Activated naive CD4-positive, alpha-beta T cell treated with anti-CD3 and anti-CD28 coated beads, Interleukin-2, amount 50 U/mL, for 72 hours (primary cell): ENCODE measurements at places on chromosomes 3 and 15. TPM values are rescaled to one million over a fixed set of nuclear protein-coding genes. Genes with fewer than 3 reads are reported as not detected.

DNA sequence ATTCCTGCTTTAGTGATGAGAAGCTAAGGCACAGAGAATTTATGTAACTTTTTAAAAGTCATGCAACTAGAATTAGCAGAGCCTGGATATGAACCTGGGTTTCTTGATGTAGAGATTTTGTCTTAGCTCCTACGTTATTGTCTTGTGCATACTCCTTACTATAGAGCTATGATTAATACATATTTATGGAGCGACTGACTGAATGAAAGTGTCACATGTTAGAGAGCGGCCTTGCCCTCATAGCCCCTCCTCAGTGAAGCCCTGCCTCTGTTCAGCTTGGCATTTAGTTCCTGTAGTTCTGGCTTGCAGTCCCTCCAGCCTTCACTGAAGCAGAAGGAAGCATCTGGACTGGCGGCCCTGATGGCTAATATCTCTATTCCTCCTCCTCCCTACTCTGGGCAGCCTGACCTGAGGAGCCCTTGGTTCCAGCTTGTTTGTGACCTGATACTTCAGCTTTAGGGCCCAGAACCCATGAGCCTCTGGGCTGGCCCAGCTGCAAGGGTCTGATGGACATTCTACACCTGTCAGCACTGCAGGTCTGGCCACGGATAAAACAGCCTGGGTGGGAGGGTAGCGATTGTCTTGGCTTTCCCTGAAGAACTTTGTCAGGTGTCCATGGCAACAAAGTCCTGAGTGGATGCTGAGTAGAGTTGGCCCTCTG, 13.4 kb upstream of the AGBL1 start:
- no peak for DNase-seq

The PIK3CB gene
- total RNA-seq: 21.7 TPM

The CYP1A2 gene
- not detected for total RNA-seq

- DNase-seq: no peak
Observed at GRCh38 chr15:64216730-64217428, 54.1 kb upstream of the PPIB start.

- DNase-seq: no peak
Observed at GRCh38 chr3:71919572-71919971, 134.6 kb upstream of the PROK2 start.

The NUTM1 gene
- total RNA-seq: not detected

- no peak for DNase-seq
Observed at GRCh38 chr3:51568036-51568435, 29.5 kb downstream of the RAD54L2 start.

GRCh38 chr3:37745921-37746320, 115.8 kb upstream of the CTDSPL start:
- no peak for DNase-seq

GRCh38 chr15:95663156-95664100, 667.1 kb upstream of the NR2F2 start:
- no peak for DNase-seq

The FBXO40 gene
- not detected for total RNA-seq

DNA sequence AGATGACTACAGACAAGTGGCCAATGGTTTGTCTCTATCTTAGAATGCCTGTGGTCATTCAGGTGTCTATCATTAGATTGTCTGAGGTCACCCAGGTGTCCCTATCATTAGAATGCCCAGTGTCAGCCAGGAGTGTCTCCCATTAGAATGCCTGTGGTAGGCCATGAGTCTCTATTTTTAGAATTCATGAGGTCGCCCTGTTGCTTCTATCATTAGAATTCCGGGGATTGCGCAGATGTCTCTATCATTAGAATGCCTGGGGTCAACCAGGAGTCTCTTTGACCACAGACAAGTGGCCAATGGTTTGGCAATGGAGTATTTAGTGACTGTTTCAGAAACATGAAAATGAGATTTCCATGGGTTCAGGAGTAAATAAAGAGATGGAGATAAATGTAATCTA, 7.6 kb downstream of the RTP2 start:
- DNase-seq: no peak

The ZNF592 gene
- total RNA-seq: 22.7 TPM

The C3orf20 gene
- total RNA-seq: 0.56 TPM

DNA sequence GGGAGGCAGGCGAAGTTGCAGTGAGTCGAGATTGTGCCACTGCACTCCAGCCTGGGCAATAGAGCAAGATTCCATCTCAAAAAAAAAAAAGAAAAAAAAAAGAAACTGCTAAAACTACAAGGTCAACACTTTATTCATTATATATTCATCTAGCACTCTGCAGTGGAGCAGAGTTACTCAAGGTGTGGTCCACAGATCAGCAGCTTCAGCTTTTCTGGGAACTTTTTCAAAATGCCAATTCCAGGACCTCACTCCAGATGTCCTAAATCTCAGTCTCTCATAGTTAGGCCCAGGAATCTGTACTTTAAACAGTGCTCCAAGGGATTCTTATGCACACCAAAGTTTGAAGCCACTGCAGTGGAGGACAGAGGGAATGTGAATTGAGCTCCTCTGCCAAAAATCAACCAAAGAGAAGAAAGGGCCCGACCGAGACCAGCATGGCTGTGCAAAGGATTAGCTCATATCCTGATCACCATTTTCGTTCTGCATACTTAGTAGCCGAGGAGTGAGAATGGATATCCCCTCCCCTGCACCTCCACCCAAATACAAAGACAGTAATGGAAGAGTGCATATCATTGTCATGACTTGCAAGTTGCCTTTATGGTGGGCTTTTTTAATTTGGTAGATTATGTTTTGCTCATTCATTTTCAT, 201.9 kb downstream of the MEX3B start:
- DNase-seq: no peak

DNA sequence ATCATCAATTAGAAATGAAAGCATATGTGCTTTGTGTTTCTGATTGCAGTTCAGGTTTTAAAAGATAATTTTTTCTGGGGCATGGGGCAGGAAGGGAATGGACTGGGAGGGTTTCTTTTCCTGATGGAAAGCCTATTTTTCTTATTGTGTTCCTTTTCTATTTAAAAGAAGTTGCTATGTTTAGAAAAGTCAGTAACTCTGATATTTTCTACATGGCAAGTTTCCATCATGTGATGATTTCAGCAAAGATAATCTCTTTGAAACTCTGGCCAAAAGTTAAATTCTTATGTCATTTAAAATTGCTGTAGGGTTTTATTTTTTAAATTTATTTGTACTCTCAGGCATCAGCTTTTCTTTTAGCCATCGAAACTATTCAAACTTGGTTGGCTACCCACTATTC, 601.2 kb downstream of the FOXP1 start:
- no peak for DNase-seq

- DNase-seq: no peak
Observed at GRCh38 chr3:125073390-125073905, 17.7 kb upstream of the HEG1 start.

- DNase-seq: no peak
Observed at GRCh38 chr15:38085114-38085513, 150.7 kb downstream of the TMCO5A start.

- DNase-seq: no peak
Observed at GRCh38 chr15:44580105-44580504, 43.2 kb downstream of the EIF3J start.

The NMNAT3 gene
- 2.7 TPM for total RNA-seq

The MITF gene
- not detected for total RNA-seq

- no peak for DNase-seq
Observed at GRCh38 chr3:150733936-150734794, 28.8 kb downstream of the SIAH2 start.

- DNase-seq: no peak
Observed at GRCh38 chr15:92605225-92605944, 50.2 kb downstream of the FAM174B start.

DNA sequence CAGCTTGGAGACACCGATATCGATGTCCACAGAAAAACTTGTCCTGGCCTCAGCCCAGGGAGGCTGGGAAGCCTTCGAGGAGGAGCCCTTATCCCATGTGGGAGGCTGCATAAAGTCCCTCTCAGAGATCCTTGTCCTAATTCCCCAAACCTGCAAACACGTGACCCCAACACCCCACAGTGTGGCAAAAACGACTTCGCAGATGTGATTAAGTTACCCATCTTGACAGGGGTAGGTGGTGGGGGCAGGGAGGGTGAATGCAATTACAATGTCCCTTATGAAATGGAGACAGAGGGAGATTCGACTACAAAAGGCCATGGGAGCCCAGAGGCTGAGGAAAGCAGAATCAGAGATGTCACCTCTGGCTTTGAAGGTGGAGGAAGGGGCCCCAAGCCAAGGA, 2.3 kb upstream of the TLR9 start:
- no peak for DNase-seq

- no peak for DNase-seq
Observed at GRCh38 chr15:66001717-66002426, 132.6 kb downstream of the RAB11A start.

- DNase-seq: no peak
Observed at GRCh38 chr3:72011485-72011884, 226.5 kb upstream of the PROK2 start.

DNA sequence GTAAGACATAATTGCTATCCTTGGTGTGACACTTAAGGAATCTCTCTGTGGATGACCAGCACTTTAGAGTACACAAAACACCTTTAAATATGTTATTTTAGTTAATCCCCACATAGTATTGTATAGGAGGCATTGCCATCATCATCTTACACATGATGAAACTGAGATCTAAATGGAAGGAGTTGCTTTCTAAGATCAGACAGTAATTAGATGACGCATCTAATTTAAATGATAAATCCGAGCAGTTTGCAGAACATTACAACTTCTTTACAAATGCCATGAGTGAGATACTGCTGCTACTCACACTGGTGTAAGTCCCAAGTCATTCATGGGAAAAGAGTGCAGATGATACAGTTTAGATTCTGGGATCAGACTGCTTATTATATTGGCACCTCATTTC, 431.9 kb downstream of the MFSD1 start:
- no peak for DNase-seq

DNA sequence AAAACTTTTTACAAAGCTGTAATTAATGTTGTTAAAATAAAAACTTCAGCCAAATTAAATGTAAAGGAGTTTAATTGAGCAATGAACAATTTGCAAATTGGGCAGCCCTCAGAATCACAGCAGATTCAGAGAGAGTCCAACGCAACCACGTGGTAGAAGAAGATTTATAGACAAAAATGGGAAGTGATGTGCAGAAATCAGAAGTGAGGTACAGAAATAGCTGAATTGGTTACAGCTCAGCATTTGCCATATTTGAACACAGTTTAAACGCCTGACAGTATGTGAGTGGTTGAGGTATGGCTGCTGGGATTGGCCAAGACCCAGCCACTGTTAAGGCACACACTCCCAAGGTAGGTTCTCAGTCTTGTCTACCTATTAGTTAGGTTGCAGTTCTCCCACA, 14.4 kb upstream of the PLA2G4D start:
- DNase-seq: no peak

The CFAP161 gene
- not detected for total RNA-seq
